Stimulated activated CD8-positive, alpha-beta memory T cell treated with anti-CD3 and anti-CD28 coated beads, Interleukin-7, amount 100 ng/mL, for 1 hour (primary cell): ENCODE measurements at places on chromosomes 11 and 22.

DNA sequence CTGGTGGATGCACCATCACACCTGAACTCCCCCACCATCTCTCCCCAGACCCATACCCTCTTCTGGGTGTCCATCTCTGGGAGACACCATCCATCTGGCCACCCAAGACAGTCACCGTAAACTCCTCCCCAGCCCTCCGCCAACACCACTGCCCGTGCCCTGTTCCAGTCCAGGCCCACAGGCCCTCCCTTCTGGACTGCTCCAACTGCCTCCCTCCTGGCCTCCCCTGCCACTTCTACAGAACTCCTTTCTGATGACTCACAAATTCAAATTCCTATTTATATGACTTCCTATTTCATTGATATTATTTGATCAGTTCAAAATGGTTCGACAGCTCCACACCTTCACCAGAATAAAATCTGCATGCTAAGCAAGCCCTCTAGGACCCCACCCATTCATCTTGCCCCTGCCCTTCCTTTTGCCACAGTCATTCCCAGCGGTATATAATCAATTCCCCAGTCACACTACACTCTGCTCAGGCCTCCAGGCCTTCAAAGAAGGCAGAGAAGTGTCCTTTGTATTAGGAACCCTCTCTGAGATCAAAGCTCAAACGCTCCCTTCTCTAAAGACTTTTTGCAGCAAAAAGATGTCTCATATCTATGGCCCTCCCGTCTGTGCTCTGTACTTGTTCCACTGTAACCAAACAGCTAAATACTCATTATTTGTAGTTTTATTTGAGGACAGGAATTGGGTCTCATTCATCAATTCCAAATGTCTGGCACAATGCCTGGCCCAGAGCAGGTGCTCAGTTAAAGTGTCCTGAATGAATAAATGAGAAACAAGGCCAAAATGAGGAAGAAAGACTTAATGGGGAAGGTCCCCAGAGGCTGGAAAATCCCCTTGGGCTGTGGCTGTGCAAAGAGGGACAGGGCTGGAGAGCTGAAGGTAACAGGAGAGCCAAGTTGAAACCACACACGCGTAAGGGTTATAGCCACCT is 29.0 kb downstream of the MYH9 start:
- DNase-seq: no peak

DNA sequence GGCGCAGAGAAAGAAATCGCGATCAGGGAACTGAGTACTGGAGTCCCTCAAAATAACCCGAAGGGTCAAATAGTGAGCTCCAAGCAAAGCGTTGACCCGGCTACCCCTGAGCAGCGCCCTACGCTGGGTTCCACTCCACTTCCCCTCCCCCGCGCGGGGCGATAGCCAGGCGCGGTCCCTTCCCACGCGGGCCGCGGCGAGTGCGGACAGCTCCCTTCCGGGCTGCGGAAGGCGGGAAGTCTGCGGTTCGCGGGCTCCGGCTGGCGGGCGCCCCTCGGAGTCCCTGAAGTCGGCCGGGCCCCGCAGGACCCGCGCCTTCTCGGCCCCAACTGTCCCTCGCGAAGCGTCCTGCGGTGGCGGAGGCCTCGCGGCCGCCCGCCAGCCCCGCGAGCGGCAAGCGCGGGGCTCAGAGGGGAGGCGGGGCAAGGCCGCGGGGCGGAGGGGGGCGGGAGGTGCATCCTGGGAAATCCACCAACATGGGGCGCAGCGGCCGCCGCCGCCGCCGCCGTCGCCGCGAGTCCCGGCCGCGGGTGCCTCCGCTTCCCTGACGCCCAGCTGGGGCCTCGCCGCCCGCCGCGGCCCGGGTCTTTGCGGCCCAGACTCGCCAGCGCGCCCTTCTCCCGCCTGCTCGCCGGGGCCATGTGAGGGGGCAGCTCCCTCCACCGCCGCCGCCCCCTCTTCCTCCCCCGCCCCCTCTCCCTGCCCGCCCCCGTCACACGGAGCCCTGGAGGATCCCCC is at the start of gene QSER1:
TSS of gene QSER1 (plus strand) at position 457 of the 738 bp plus-strand sequence. CDS start 315 bp downstream, outside the sequence.
- DNase-seq: peak; percentile 36

- no peak for DNase-seq
Measured at GRCh38 chr11:10486161-10486840, 31.2 kb downstream of the AMPD3 start.

DNA sequence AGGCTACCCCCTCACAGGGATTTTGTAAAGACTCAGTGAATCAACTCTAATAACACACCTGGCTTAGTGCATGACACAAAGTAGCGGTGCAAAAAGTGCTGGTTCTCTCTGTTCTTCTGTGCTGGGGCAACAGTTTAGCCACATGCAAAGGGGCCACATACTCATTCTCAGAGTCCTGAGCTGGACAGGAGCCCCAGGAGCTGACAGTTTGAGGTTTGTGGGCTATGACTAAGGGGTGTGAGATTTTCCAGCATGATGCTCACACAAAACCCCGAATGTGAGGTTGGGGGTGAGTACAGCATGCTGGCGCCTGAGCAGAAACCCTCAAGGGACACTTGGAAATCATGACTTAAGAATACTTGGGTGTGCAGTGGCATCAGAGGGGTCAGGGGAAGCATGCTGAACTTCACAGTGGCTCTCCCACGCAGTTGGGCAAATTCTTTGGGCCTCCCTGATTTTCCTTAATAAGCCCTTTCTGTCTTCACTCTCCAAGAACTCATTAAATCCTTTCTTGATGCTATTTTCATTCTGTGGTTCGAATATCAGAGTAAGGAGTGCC is 31.0 kb downstream of the TMPRSS5 start:
- DNase-seq: no peak

GRCh38 chr22:24506802-24507438 is 11.8 kb downstream of the UPB1 start:
- DNase-seq: no peak

- DNase-seq: no peak
Measured at GRCh38 chr22:45163099-45163450, 650 bp upstream of the NUP50 start.
